Tibial artery (tissue), 4 donors: ENCODE measurements at places on chromosomes 2 and 18.

DNA sequence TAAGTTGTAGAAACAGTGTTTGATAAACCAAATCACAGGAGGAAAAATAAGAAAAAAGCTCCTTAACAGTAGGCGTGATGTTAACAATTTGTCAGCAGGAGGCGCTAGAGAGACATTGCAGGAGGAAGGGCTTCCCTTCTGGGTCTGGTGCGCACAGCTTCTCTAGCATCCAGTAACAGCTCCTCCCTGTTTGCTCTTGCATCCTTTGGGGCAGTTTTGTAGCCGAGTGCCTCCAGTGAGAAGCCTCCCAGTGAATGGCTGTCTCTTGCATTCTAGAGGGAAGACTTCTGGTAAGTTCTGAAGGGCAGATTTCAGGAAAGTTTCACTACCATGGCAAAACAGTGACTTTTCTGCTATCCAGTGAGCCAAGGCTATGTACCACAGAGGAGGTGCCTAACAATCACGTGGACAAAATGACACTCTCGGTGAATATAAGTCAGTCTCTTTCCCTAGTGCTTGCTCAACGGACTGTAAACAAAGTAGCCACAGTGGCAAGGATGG, 9.5 kb upstream of the ZNF396 start:
- peak; percentile 66 for DNase-seq

DNA sequence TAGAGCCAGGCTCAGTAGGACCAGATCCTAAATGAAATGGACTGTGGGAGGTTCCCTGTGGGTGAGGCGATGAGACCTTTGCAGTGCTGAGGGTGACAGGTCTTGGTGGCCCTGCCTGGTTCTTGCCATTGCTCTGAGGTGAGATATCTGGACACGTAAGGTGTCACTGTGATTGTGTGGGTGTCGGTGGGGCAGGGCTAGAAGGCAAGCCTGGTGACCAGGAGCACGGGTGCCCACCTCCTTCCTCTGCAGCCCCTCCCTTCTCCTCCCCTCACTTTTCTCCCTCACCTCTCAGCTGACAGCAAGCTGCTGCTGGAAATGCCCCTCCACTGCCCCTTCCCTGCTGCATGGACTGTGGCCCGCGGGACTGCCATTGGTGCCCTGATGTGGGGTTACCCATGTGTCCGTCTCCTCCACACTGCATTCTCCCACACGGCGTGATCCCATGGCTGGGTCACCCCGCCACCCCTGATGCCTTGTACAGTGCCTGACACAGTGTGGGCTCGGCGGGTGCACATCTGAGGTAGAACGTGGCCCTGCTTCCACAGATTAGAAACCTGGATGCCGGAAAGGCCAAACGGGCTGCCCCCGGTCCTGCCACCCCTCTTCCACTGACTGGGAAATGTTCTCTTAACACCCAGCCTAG, 55.6 kb upstream of the FOSL2 start:
- peak; percentile 63 for DNase-seq

GRCh38 chr2:120456867-120457266, 110.9 kb downstream of the INHBB start:
- DNase-seq: no peak

DNA sequence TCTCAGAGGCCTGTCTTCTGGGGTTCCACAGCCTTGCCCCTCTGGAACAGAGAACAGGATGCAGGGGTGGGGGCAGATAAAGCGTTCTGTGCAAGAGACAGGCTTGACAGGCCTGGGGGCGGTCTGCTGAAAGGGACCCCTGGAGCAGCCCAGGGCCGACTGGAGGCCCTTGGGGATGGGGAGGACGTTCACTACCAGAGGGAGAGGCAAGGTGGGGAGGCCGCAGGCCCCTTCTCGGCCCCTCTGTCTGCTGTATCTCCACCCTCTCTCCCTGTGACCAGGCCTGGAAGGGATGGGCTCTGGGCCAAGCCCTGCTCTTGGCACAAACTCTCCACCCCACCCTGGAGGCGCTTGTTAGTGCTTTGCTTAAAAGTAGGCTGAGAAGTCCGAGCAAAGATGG, 27.3 kb upstream of the INHBB start:
- peak; percentile 46 for DNase-seq

DNA sequence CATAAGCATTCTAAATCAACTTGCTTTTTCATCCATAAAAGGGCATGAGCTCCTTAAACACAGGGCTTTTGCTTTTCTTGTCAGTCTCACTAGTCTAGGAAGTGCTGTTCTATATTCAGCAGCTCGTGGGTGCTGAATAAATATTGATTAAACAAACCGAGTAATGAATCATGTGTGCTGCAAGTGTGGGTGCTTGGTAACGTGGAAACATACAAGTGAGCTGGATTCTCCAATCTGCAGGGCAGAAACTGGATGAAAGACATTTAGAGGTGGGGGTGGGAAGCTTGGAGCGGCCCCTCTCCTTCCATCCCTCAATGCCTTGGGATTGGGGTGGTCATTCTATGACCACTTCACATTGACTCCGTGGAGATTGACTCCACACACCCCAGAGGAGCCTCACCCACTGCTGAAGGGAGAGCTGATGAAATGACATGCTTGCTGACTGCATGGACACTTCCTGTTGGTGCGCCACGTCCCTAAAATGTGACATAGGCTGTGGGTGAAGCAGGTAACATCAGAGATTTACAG, 114.6 kb downstream of the DOCK10 start:
- peak; percentile 45 for DNase-seq

- DNase-seq: no peak
Observed at GRCh38 chr18:6509417-6509816, 94.7 kb upstream of the L3MBTL4 start.

DNA sequence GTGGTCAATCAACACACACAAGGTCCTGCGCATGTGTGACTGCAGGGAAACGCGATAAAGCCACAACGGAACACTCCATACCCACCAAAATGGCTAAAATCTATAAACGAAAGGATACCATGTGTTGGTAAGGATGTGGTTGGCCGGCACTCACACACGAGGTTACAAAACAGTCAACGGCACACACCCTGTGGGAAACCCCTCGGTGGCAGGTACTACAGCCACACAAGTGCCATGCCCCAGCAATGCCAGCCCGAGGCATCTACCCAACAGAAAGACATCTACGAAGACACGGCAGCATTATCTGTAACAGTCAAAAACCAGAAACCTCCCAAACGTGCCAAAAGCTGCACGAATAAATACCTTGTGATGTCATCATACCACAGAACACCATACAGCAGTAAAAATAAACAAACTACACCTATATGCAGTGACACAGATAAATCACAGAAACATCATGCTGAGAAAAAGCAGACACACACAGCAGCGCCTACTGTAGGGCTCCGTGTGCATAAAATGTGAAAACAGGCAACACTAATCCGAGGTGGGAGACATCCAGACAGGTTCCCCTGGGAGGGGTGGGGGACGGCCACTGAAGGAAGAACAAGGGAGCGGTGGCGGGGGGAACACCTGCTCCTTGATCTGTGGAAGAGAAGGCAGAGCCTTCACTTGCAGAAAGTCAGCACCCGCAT, 36.7 kb downstream of the HDAC4 start:
- no peak for DNase-seq
